ENCODE measurements at places on chromosomes 5 and 9. TPM values are rescaled to one million over a fixed set of nuclear protein-coding genes. Genes with fewer than 3 reads are reported as not detected.

BNC2 gene
- 0.25 TPM for total RNA-seq

CCDC192 gene
- not detected for total RNA-seq

TGFBR1 gene
- total RNA-seq = 14.3 TPM

CAVIN4 gene
- 0.14 TPM for total RNA-seq

IGIP gene
- total RNA-seq = 5.1 TPM

GARIN3 gene
- total RNA-seq = not detected

JAKMIP2 gene
- 0.18 TPM for total RNA-seq

Data from right lobe of liver (tissue), 6 donors.